ENCODE measurements at places on chromosomes 2 and 18. TPM values are rescaled to one million over a fixed set of nuclear protein-coding genes. Genes with fewer than 3 reads are reported as not detected.

Gene CTAGE1
- 0.03 TPM for polyA plus RNA-seq

Gene SNRNP200
- 165 TPM for polyA plus RNA-seq

Gene TRAPPC12
- 83.3 TPM for polyA plus RNA-seq

DNA sequence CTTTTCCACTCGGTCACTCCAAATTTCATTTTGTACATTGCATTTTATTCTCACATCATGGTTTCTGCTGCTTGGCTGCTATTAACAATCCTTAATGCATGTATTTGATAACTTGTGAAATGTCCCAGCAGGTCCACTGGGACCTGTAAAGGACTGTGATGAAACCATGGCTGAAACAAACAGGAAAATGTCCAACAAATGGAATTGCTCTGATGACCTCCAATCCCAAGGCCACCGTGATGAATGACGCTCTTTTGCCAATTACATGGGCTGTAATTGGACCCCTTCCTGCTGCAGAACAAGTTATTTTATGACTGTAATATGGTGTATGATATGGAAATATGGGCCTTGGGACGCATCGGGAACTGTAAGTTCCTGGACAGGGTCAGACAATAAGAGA, 224.2 kb upstream of the CXCR4 start:
- DNase-seq: no peak

DNA sequence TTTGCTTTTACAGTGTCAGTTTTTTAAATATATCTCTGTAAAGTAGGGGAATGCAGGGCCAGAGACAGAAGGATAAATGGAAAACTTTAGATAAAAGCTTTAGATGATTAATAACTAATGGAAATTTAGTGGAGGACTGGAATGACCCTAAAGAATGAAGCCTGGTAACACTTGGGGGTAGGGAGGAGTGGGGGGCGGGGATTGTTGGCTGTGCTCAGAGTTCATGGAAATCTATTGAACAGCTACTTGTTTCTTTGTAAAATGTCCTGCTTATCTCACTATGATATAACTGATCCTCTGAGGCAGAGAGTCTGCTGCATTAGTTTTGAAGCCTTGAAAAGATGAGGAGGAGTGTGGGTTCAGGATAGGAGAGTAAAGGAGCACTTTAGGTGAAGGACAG, 90.5 kb downstream of the TMEM185B start:
- no peak for DNase-seq

DNA sequence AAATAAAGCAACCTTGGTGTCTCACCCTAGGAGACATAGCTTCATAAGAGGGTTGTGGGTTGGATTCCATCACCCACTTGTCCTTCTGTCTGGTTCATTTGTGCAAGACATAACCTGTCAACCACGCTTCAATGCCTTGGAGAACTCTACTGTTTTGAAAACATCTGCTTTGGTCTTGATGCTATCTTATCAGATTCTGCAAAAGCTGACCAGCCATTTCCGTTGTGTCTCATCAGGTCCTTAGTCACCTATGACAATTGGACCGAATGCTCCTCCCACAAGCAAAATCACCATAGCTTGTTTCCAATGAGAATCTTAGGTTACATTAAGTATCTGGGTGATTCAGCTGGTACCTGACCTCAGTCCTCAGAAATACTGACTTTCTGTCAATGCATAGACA, 35.4 kb downstream of the STAT4 start:
- no peak for DNase-seq

DNA sequence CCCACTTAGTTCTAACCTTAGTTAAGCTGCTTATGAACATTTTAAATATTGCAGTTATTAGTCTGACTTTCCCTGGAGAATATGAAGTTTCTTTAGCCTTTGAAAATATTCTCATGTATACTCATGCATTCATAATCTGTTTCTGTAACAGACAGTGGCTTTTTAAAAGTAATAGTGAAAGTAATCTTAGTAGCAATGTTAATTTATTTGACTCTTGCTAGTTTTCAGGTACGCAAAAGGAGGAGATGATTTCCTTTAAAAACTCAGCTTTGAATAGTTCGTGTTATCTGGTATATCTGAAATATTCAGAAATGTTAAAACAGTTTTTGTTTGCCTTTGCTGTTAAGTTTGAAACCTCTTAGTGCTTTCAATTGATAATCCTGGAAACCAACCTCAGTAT, 3.8 kb downstream of the ANKRD12 start:
- no peak for DNase-seq

DNA sequence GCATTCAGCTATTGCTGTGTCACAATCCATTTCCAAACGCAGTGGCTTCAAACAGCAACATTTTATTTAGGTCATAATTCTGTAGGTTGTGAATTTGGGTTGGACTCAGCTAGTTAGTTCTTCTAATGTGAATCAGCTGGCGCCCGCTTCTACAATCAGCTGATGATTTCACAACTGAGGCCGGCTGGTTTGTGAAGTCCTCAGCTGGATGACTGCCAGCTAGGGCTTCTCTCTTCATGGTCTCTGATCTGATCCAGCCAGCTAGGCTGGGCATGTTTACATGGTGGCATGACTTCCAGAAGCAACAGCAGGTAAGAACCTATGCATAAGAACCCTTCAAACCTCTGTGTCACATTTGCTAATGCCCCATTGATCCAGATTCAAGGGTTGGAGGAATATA, 172.0 kb downstream of the SLC4A10 start:
- no peak for DNase-seq

GRCh38 chr18:25726298-25726697, 364.1 kb downstream of the SS18 start:
- DNase-seq: peak; percentile 19

GRCh38 chr2:205880048-205880447, 197.7 kb downstream of the NRP2 start:
- no peak for DNase-seq

- DNase-seq: no peak
Measured at GRCh38 chr2:104766683-104767082, 87.2 kb upstream of the POU3F3 start.

- DNase-seq: no peak
Measured at GRCh38 chr18:13868501-13869271, 44.7 kb downstream of the MC5R start.

- no peak for DNase-seq
Measured at GRCh38 chr2:205571360-205571959, 110.8 kb upstream of the NRP2 start.
